ENCODE measurements at places on chromosomes 6 and 20.

DNA sequence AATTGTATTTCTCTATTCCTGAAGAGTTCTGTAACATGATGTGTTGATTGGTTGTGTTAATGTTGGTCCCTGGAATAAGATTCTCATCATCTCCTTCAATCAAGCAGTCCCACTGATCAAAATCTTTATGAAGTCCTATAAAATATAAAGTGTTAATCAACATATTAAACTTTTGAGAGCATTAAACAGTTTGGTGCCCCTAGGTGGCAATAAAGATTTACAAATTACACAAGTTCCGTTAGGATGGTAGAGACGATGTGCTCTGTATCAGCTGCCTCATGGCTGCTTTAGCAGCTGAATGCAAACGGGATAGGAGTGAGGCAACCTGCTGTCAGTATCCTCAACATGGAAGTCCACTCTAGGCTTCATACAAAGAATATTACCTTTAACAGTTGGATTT lies 16.9 kb downstream of the TDRD6 start:
- no peak for DNase-seq

DNA sequence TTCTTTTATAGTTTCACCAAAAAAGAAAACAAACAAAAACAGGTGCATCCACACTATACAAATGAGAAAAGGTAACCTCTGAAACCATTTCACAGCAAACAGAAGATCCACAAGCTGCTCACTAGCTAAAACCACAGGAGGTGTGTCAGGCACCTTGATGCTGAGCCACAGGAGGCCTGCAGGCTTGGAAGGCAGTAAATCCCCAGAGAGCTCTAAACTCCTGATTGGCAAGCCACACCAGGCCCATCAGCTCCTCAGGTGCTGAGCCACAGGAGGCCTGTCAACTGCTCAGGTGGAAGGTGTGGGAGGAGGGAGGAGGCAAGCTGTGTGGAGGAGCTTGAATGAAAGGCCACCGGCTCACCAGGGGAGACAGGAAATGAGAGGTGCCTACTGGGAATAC lies 273.0 kb downstream of the PKHD1 start:
- no peak for DNase-seq

- DNase-seq: no peak
These were observed 868 bp downstream of the MC3R start for GRCh38 chr20:56249244-56249955.

GRCh38 chr6:16770701-16771569 lies 9.7 kb upstream of the ATXN1 start:
- no peak for DNase-seq

GRCh38 chr6:45148711-45149341 lies 179.3 kb upstream of the RUNX2 start:
- DNase-seq: no peak

- DNase-seq: no peak
These were observed 45.8 kb upstream of the SYNDIG1 start for GRCh38 chr20:24423390-24424313.

DNA sequence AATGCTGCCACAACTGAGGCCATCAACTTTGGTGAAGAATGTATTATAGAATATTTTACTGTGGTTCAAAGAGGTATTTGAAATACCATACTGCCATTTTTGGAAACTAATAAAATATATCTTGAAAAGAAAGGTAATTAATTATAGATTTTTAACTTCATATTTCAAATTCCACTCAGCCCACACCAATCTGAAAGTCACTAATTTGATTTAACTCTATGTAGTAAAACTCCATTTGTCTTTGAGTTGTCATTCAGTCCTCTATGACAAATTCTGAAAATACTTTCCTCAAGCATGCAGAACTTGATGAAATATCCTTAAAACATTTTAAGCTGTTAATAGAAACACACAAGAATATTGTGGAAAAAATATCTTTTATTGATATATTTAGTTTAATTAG lies 1196.7 kb upstream of the CITED2 start:
- no peak for DNase-seq

DNA sequence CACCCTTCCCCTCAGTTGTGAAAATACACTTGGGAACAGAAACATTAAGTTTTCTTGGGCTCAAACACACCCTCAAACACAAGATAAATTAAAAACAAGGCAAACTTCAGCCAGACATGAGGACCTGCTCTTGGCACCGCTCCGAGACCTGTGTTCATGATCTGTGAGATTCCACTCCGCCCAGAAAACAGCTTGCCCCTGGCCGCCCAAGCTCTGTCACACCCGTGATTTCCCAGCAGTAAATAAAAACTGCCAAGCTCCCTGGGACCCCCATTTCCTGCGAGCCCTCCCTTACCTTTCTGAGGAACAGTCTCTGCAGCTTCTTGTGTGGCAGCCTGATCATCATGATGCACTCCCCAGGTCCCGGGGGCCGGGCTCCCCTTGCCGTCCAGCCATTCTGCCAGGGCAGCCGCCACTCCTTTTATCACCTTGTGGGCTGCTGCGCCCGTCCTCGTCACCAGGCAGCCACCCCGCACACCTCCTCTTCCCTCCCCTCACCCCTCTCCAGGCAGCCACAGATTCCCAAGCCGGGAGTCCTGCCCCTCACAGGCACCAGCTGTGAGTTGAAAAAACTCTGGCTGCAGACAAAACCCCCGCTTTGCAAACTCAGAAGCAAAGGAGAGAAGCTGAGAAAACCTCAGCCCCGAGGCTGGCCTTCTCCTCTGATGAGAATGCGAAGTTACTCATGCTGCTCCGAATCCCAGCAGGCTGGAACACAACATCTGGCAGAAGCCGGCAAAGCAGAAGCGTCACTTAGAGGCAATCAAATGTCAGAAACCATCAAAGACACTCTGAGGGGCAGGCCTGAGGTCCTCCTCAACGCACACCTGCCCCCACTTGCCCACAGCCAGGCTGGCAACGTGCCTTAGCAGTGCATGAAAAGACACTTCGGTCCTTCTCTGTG lies 130.4 kb upstream of the RPS6KA2 start:
- DNase-seq: no peak

DNA sequence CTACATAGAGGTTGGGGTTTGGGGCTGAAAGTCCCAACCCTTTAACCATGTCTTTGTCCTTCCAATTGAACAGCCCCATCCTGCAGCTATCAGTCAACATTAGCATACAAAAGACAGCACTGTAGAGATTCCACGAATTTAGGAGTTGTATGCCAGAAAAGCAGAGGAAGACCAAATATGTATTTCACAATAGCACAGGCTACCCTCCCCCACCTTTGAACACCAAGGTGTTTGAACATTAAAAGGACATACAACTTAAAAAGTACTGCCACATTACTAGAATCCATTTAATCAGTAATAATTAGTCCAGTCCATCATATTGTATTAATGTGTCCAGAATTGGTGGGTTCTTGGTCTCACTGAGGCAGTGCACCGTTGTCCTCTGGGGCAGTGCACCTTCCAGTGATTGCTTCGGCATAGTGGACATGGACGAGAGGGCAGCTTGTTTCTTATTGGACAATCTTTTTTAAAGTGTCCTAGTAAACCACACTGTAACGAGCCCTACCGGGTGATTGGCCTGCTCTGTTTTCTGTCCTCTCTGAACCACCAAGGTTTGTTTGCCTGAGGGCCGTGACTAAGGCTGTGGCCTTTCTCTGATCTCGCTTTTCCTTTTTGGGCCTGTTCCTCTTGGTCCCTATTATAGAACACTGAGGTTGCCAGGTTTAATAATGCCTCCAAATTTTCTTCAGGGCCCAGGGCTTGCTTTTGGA lies 36.4 kb downstream of the GSTA4 start:
- no peak for DNase-seq

- DNase-seq: no peak
These were observed 37.0 kb upstream of the GCLC start for GRCh38 chr6:53581856-53582255.

DNA sequence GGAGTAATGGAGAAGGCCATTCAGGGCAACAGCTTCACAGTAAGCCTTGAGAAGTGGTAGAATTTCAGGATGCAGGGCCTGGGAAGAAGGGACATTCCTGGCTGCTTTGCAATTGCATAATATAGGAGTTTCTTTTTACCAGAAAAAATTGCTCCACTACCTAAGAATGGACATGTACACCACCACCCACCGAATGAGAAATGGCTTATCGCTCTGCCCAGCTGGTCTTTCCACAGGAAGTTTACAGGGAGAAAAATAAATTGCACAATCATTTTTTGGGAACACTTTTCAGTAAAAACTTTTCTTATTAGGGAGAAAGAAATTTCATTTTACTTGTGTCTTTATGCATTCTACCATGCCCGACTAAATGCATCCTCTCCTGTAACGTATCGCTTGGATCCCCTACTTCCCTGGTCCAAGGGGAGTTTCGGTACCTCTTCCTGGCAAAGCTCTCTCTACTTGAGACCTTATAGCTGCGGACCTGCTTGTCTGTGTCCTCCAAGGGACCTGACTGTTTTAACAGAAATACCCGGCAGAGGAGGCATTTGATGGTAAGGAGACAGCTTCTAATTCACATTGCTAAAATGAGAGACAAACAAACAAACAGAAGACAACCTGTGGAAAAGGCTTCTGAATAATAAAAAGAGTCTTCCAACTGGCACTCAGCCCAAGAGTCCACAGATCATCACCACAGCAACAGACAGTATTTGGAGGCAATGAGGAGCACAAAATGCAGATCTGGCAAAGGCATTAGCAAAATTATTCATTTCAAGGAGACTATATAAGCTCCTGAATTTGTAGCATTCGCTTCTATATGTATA lies 54.2 kb downstream of the MAP3K5 start:
- no peak for DNase-seq

DNA sequence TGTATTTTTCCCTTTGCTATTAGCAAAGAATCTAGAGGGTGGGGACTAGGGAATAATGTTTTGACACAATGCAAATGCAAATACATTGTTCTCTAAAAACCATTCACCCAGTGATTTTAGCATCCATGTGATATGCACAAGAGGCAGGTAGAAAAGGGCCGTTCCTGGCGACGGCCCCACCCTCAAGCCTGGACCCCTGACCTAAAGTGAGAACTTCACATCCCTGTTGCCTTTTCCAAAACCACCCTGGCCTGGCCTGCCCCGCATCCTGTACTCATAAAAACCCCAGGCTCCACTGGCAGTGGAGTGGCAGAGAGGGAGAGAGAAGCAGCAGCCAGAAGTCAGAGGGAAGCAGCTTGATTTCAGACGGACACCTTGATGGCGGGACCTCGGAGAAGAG lies 48.5 kb downstream of the MAP1LC3A start:
- DNase-seq: no peak

DNA sequence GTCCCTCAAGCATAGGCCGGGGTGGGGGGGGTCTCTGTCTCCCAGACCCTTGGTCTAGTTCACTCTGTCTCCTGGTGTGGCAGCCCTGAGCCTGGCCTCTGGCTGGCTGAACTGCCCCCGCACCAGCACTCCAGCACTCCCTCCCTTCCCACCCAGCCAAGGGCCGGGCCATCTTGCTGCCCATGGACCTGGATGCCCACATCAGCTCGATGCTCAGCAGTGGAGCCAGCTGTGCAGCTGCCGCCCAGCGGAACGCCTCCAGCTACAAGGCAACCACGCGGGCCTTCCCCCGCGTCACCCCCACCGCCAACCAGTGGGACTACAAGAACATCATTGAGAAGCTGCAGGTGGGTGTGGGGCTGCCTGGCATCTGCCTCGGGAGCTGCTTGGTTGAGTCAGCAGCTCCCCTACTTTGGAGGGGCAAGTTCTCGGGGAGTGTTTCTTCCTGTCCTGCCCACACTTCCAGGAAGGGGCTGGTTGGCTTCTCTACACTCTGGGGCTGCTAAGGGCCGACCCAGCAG lies 28.4 kb downstream of the UQCC2 start:
- no peak for DNase-seq

DNA sequence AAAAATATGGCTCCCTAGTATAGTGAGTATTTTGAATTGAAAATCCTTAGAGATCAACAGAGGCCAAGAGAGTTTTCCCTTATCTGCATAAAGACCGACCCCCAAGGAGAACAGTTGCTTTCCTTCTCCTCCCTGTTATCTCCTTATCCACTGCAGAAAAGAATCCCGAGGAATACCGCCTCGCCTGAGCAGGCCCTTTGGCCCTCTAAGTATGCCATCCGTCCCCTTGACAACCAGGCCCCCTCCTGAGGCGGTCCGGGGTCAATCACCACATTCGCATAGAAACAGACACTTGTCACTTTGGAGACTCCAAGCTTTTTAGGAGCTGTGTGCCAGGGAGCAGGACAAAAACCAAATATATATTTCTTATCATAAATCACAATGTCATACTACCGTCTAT lies 15.9 kb upstream of the GGTLC1 start:
- DNase-seq: no peak

GRCh38 chr20:45998761-45999160 lies 9.9 kb upstream of the MMP9 start:
- no peak for DNase-seq

- DNase-seq: no peak
These were observed 13.7 kb upstream of the CSE1L start for GRCh38 chr20:49032455-49032854.

DNA sequence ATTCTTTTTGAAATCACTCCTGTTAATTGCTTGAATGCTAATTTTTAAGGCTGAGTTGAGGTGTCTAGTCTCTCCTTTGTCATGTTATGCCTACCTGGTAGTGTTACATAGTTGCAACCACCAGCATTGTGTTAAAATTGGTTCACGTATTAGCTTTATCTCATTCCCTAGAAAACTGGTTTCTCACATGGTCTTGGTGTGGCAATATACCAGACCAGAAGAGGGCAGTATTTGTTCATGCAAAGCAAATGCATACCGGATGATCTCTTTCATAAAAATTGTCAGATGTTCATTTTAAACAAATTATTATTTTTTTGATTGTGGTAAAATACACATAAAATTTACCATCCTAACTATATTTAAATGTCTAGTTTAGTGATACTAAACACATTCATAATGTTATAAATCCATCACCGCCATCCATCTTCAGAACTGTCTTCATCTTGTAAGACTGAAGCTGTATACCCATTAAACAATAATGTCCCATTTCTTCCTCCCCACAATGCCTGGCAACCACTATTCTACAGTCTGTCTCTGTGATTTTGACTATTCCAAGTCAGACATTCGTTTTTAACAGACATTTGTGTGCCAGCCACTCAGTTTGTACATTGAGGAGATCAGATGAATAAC lies 92.8 kb downstream of the ATRN start:
- DNase-seq: no peak

DNA sequence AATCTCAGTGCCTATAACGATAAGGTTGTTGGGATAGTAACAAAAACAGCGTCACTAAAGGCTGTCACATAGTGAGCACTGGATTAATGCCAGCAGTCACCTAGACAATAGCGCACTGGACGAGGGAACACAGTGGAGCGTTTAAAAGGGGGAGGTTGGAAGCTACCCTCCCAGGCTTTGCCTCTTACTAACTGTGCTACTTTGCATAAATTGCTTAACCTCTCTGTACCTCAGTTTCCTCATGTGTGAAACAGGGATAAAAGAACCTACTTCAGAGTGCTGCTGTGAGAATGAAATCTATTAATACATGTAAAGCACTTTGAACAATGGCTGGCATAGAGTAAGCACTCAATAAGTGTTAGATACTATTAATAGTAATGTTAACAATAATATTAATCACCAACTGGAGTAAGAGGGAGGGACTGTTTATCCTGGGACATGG lies 10.5 kb downstream of the BCL2L1 start:
- no peak for DNase-seq
